ENCODE measurements at places on chromosomes 5 and 9.

- DNase-seq: no peak
Measured at GRCh38 chr5:33267801-33268200, 173.0 kb upstream of the TARS1 start.

- no peak for DNase-seq
Measured at GRCh38 chr9:134550584-134550983, 91.0 kb upstream of the COL5A1 start.

- DNase-seq: no peak
Measured at GRCh38 chr9:131697097-131697496, 42.8 kb downstream of the RAPGEF1 start.

GRCh38 chr5:14337593-14337992, 194.5 kb downstream of the TRIO start:
- no peak for DNase-seq

GRCh38 chr5:147752033-147752432, 30.5 kb downstream of the JAKMIP2 start:
- DNase-seq: no peak

DNA sequence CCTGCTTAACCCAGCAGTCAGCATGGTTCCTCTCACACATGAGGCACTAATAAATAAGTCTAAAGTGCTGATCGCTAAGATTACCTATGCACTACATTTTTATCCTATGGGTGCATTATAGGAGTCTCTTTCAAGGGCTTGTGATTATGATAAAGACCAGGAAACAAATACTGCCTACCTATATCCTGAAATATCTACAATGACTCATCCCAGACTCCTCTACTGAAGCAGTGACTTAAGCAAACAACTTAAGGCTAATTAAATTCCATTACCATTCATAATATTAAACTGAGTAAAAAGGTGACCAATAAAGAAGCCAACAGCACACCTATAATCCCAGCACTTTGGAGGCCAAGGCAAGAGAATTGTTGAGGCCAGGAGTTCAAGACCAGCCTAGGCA, 338.4 kb downstream of the DNAH5 start:
- no peak for DNase-seq

GRCh38 chr5:174571662-174572397, 152.6 kb upstream of the MSX2 start:
- no peak for DNase-seq

- DNase-seq: no peak
Measured at GRCh38 chr5:172399336-172399735, 55.0 kb downstream of the SH3PXD2B start.

- DNase-seq: no peak
Measured at GRCh38 chr9:6149315-6149714, 66.3 kb upstream of the IL33 start.

- no peak for DNase-seq
Measured at GRCh38 chr5:8209500-8209899, 340.6 kb downstream of the MTRR start.

DNA sequence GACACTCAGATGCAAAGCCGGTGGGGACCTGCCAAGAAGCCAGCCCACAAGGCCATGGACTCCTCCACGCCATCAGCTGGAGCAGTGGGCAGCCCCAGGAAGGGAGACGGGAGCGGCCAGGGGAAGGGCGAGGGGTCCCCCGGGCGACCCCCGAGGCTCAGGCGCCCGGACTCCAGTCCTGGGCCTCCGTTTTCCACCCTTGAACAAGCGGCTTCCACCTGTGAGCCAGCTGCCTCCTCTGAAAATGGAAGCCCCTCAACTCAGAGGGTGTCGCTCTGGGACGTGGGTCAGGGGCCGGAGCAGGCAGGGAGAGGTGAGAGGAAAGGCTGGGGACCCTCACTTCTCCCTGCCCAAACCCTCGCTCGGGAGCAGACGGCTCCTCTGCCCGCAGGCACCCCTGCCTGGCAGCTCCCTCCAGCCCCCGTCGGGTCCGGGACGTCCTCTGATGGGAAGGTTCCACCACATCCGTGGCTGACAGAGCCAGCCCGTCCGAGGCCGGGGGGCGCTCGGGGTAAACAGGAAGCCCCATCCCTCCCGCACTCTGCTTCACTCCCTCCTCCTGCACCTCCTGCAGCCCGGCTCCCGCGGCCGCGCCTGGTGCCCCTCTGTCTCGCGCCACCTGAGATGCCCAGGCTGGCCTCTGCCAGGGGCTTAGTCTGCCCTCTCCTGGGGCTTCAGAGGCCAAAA, 3.7 kb upstream of the EGFL7 start:
- no peak for DNase-seq

- peak; percentile 31 for DNase-seq
Measured at GRCh38 chr9:108676355-108676754, 179.4 kb downstream of the ACTL7B start.

DNA sequence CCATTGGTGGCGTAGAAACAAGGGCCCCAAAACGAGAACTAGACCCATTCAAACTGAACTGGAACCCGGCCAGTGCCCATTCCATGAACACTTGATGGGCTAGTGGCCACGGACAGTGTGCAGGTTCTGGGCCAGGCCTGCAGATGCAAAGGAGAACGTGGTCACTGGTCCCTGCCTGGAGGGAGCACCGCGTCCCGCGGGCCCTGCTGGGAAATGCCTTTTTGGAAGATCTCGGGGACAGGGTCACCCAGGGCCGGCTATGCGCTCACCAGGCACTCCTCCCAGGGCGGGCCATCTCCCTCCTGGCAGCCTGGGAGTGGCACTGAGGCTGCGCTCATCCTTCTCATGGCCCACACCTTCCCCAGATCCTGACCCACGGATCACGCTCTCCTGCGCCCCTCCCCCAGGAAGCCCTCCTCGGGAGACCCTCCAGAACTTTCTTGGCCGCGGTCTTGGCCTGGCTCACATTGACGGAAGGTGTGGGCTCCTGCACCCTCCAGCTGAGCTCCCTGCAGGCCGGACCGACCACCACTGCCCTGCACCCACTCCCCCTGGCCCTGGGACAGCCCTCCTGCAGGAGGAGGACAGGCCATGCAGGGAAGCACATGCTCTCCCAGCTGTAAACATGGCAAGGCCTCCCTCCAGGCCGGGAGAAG, 2.8 kb upstream of the DIPK1B start:
- no peak for DNase-seq

DNA sequence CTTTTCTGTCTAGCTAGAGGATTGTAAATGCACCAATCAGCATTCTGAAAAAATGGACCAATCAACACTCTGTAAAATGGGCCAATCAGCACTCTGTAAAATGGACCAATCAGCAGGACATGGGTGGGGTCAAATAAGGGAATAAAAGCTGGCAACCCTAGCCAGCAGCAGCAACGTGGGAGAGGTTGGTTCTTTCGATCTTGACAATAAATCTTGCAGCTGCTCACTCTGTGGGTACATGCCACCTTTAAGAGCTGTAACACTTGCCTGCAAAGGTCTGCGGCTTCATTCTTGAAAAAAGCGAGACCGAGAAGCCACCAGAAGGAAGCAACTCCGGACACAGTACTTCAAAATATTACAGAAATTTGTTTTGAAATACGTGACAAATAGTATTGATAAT, 424.6 kb upstream of the CDH9 start:
- no peak for DNase-seq

GRCh38 chr5:65483546-65484346, 2.0 kb upstream of the ADAMTS6 start:
- DNase-seq: no peak

DNA sequence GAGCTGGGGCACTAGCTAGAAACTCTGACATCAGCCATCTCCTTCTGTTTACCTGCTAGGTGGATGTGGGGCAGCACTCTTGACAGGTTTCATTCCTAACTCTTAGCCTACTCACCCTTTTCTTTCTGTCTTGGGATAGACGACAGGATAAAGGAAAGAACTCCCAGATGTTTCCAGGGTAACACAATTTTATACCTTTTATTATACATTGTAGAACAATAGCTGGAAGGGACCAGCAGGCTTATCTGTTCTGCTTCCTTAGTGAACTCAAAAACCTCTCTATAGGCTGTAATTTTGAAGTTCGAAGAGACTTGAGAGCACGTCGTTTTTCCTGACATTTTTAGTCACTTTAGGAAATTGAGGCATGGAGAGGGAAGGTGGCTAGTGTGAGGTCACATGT, 13.2 kb downstream of the SPTAN1 start:
- DNase-seq: no peak

DNA sequence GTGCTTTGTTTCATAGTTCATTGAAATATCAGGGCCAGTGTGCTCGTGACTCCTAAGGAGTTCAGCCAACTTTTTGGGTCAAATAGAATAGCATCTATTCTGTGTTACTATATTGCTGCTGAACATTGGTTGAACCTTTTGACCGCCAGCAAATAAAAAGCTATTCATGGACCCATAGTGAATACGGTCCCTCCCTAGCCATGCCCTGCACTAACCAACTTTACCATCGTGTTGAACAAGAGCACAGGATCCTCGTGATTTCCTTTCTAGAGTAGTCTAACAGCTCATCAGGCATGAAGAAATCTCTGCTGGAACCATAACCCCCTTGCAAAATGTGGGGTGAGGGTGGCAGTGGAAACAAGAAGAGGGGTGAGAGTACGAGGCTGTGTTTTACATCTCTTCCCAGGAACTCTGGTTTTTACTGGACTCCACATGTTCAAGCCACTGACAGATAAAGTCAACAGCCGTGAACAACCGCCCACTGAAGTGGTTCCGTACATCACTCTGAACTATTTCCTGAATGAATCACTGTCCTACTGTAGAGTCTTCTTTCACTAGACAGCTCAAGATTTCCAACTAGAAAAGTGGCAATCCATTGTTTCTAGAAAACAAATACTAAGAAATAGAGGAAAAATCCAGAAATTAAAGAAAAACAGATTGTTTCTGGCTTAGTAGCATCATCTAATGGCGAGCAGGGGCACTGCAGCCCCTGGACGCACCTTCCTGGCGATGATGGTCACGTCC, 70.1 kb upstream of the SPATA31E1 start:
- no peak for DNase-seq

DNA sequence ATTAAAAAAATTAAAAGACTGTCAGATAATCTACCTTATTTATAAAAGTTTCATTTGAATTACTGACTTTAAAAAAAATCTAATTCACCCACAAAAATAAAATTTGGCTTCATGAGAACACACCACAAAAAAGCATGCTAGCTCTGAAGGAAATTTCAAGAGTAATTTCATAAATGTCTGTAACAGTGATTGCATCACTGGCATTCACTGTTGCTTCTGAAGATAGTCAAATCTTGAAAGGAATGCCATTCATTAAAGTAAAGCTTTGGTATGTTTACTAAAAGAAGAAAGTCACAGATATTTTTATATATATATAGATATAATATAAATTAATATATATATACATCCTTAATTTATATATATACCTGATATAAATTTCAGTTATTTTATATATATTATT, 43.4 kb downstream of the NADK2 start:
- DNase-seq: no peak

DNA sequence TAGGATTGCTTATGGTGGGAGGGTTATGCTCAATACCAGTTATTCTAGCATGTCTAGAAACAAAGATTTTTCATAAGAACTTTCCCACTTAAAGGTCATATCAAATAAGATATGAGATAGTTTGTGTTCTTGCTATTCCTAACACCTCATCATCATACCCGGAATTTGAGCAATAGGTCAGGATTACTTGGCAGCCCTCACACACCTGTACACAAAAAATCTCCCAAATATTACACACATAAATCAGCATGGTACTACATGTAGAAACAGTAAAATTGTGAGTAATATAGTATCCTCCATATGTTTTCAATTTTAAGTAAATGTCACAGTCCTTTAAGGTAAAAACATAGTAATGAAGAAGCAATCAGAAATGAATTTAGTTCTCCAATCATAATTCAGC, 113.7 kb downstream of the SLC25A46 start:
- no peak for DNase-seq

Data from vagina (tissue), 2 donors.